Stimulated activated CD8-positive, alpha-beta memory T cell treated with anti-CD3 and anti-CD28 coated beads, Interleukin-15, amount 100 ng/mL, for 48 hours (primary cell): ENCODE measurements at places on chromosomes 7 and 10.

DNA sequence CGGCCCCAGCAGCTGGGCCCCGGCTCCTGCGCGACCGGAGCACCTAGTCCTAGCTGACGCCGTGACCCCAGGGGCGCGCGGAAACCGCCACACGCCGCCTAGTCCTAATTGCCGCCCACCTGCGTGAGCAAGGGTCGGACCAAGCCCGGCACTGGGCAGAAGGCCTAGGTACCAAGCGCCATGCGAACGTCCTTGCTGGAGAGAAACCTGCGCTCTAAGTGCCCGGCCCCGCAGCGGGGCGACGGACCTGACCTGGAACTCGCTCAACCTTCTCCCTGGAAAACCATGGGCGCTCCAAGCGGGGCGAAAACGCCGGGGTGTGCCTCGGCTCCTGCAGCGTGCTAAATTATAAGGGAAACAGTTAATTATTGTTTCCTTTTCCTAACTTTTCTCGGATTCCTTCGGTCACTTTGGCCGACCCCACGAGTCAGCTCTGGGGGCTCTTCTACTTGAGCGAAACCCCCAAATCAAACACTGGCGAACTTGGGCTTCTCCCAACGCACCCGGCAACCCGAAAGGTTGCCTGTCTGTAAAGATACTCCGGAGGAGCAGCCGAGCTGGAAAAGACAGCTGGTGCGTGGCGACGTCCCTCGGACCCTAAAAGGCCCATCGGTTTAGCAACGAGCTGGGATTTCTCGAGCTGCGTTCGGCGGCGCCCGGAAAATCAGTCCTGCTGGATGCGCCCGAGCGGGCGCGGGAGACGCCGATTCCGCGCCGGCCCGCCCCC, 5.3 kb upstream of the EBF3 start:
- no peak for DNase-seq

DNA sequence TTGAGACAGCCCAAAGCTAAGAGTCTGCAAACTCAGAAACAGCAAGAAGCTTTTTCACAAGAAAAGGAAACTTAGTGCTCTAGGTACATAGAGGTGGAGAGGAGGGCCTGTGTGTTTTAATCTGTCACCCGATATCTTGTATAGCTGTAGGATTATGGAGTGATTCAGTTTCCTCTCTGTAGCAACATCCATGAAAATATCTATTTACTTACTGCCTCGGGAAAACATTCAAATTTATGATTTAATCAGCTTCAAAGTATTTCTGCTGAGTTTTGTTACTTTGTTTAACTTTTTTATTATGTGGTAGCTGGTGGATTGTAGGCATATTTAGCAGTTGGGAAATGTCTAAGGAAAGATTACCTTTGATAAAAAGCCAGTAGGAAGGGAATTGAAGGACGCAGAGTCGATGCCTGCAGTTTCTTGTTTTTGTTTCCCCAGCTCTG, 292.0 kb downstream of the CCDC3 start:
- no peak for DNase-seq

DNA sequence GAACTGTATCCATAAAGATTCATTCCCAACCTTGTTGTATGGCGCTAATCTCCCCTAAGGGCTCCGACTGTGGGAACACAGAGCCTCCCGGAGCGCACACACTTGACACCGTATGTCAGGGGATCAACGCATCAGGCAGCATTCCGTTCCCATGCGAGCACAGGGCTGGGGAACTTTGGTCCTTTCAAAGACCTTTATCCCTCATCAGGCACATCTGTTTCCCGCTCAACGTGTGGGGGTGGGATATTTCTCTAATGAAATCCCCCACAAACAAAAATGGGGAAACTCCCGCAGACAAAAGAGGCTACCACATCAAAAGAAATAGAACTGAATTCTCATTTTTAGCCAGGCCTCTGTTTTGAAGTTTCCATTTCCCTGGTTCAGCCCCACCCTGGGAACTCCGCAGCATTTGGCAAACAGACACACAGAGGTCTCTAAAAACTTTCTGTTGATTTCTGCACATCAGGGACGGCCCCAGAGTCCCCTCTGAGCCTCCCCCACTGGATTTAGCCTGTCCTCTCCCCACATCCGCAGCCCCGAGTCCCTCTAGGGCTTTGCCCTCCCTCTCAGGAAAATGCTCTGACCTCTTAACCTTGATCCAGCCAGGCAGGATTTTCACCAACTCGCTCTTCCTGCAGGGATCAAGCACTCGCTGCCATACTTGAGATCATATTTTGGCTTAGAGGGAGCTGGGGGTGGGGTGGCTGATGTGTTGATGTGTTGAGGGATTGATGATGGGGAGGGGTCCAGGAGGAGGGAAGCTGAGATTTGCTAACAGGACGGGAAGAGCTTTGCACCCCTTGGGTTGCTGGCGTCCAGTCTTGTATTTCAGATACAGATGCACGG, 6.6 kb downstream of the CPA5 start:
- DNase-seq, result no peak

- DNase-seq, result no peak
Measured at GRCh38 chr7:148121401-148121800, 469.2 kb upstream of the C7orf33 start.

DNA sequence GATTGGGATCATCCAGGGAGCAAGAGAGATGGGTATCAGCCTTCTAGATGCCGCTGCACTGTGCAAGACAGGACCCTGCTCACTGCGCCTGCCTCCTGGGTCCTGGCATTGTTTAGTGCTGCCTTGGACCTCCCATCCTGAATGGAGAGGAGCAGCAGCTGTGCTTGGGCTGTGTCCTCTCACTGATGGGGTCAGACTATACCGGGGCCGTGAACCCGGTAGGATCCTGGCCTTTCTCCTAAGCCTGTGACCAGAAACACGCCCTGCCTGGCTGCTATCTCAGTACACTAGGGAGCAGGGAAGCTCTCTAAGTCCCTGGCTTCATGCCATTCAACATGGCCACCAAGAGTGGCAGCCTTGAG, 309.4 kb upstream of the ZNF32 start:
- no peak for DNase-seq

DNA sequence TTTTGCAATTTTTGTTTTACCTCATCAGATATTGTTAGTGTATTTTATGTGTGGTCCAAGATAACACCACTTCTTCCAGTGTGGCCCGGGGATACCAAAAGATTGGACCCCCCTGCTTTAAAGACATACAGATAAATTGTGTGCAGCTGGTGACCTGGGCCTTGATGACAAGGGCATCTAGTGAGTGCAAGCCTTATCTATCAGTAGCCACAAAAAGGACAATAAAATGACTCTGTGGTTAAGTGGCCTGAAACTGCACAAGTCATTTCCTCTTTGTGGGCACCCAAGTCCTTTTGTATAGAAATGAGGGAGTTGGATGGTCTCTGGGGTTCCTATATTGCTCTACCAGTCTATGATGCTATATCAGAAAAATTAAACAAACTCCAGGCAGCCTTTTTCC, 98.1 kb downstream of the PARD3 start:
- DNase-seq, result no peak

- DNase-seq, result no peak
Measured at GRCh38 chr7:2737771-2738540, 50.0 kb downstream of the AMZ1 start.

DNA sequence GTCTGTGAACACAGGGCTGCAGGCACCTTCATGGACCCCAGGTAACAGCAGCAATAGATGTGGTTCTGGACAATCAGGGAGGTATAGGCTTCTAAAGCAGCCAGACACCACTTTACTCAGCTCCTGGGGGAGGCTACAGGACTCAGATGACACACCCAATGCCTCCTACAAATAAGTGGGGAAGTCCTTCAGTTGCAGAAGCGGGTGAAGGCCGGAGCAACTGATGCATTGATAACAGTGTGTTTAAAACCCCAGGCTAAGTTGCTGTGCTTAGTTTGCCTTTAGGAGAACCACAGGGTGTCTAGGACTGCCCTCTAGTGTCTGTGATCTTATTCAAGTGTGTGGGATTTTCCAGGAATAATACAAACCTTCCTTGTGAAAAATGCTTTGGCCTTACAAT, 5.9 kb upstream of the ITGA8 start:
- DNase-seq, result no peak

GRCh38 chr7:52482076-52482475, 553.4 kb upstream of the POM121L12 start:
- DNase-seq, result no peak

GRCh38 chr10:47109906-47110305, 190.1 kb upstream of the GDF10 start:
- DNase-seq, result no peak

- no peak for DNase-seq
Measured at GRCh38 chr7:157668221-157668883, 331.5 kb downstream of the DNAJB6 start.

GRCh38 chr7:106102387-106102966, 9.6 kb downstream of the SYPL1 start:
- no peak for DNase-seq

DNA sequence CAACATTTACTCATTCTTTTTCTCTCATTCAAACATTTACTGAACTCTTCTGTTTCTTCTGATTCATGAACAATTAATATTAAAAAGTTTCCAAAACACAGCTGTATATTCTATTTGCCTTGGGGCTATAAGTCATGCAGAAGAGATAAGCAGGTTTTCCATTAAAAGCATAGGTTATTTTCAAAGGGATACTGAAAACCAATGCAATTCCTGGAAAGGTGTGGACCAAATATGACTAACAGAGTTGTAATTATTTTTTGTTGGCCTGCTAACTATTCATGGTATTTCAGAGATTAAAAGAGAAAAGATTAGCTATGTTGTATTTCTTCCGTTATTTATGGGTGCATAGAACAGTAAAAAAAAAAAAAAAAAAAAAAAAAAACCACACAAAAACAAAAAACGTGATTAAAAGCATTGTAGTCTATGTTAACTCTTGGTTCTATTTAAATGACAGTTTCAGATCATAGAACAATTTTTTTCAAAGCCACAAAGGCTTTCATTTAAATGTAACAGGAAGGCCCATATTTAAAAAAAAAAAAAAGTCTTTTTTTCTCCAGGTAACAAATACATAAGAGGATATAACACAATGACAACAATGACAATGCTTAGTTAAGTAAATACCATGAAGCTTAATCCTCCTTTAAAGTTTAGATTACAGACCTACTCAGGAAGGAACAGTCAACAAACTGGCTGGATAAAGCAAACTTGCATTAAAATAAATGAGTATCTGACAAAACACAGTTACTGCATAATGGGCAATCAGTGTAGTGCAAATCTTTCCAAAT, 1042.9 kb downstream of the GATA3 start:
- DNase-seq, result no peak

DNA sequence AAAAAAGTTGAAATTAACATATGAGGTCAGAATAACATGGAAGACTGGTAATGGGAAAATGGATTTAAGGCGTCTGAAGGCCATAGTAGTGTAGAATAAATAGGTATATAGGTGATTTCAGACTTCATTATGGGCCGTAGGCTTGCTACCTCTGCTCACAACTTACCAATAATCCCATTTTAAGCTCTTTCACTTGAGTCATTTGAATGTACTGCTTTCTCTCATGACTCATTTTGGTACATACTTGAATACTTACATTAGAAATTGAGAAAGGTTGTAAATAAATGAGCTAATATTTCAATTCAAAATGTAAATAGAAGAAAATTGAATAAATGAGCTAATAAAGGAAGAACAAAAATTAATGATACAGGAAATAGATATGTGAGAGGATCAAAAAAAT, 42.2 kb upstream of the NEUROD6 start:
- DNase-seq, result no peak

DNA sequence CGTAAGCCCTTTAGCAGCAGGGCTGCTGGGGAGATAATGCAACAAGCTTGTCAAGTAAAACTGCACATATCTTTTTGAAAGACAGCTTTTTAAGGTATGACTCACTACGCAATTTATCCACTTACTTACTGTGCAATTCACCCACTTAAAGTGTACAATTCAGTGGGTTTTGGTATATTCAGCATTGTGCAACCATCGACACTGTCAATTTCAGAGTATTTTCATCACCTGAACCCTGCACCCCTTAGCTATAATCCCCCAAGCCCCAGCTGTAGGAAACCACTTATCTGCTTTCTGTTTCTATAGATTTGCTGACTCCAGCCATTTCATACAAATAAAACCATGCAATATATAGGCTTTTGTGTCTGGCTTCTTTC, 168.0 kb downstream of the PTPN20 start:
- DNase-seq, result no peak

DNA sequence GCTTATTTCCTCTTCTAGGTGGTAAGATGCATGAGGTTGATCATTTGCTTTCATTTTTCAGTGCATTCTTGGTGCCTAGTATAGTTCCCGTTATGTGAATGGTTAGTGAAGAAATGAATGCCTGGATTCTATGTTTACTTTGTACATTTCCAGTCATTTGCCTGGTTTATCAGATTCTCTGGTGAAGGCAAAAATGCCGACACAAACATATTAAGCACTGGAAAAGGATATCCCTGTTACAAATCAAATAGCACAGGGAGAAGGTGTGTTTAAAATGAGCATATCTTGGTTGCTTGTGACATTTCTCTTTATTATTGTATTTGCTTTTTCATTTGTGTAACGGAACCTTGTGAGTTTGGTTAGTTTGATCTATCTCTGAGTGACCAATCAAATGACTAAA, 211.3 kb downstream of the MBL2 start:
- DNase-seq, result no peak

- no peak for DNase-seq
Measured at GRCh38 chr10:71814922-71815411, 36.1 kb downstream of the PSAP start.

DNA sequence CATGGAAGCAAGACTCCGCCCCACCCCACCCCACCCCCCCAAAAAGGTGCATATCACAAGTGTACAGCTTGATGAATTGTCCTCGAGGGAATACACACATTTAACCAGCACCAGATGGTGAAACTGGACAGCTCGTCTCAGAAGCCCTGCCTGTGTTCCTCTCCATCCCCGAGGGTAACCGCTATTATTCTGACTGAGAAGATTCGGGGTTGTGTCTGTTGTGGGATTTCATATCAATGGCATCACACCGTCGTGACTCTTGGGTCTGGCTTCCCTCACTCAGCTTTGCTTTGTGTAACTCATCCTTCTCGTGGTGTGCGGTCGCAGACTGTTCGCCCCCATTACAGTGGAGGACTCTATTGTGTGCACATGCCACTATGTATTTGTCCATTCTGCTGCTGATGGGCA, 18.9 kb downstream of the PODXL start:
- no peak for DNase-seq

GRCh38 chr10:78543749-78544362, 510.2 kb downstream of the RPS24 start:
- DNase-seq, result no peak

DNA sequence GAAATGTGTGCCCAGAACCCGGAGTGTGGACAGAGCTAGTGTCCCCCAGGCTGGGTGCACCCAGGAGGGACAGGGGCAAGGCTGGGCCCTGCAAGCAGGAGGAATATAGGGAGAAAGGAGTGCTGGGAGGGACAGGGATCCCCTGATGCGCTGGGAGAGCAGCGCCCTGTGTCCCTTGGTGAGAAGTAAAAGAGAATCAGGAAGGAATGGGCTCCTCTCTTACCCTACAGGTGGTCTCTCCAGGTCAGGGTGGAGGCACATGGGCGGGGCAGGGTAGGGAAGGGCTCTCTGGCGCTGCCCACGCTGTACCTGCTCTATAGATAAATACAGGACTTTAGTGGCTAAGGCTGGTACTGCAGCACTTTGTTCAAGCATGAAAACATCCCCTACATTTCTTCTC, 753.8 kb downstream of the GRID1 start:
- no peak for DNase-seq
